Iris pigment epithelial cell (primary cell): ENCODE measurements at places on chromosomes 11 and 22.

DNA sequence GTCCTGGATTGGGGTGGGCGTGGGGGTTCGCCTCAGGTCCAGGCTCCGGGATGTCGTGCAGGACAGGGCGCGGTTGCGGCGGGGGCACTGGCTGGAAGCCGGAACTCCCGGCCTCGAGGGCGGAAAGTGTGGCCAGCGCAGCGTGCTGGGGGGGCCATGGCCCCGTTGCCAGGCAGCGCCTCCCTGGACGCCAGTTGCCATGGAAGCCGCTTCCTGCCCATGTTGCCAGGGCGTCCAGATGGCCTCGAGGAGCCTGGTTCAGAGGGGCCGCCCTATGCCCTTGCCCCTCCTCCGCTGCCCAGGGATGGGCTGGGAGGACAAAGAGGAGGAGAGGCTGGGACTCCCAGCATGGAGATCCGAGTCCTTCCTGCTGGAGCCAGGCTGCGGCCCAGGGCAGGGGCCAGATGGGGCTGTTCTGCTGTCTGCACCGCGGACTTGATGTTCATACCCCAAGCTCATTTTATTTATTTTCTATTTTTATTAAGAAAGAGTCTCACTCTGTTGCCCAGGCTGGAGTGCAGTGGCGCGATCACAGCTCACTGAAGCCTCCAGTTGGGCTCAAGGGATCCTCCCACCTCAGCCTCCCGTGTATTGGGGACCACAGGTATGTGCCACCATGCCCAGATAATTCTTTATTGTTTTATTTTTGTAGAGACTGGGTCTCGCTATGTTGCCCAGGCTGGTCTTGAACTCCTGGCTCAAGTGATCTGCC lies 4.6 kb upstream of the CCDC188 start:
- peak; percentile 70 for DNase-seq

DNA sequence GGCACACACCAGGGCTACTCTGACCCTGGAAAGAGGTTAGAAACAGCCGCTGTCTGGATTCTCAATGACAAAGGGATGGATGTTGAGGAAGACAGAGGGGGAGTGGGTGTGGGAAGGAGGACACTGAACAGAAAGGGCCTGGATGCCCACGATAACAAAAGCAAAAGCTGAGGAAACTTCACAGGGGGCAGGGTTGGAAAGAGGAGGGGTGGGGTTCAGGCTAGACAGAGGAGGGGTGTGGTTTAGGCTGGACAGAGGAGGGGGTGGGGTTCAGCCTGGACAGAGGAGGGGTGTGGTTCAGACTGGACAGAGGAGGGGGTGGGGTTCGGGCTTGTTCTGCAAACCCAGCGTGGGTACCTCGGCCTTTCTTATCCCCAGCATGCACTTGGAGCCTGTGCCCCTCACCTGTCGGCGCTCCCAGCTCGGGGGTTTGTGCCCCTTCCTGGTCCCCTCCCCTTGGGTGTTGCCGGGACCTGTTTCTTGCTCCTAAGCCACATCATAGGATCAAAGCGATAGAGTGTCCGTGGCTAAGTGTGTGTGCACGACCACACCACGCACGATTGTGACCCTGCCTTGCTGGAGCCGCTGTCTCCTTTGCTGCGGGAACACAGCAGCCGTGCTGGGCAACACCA lies 75.6 kb downstream of the BRD1 start:
- DNase-seq, result no peak

DNA sequence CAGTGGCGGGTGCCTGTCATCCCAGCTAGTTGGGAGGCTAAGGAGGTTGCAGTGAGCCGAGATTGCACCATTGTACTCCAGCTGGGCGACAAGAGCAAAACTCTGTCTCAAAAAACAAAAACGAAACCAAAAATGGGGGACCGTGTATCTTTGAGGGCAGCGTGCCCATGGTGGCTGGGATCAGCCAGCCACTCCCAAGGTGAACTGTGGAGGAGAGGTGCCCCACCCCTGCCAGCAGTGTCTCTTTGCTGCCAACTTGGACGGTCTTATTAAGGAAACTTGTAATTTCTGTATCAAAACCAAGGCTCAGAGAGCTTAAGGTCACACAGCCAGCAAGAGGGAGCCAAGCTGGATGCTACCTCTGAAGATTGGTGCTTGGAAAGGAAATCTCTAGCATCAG lies 147.7 kb downstream of the CACNA1I start:
- DNase-seq, result no peak

DNA sequence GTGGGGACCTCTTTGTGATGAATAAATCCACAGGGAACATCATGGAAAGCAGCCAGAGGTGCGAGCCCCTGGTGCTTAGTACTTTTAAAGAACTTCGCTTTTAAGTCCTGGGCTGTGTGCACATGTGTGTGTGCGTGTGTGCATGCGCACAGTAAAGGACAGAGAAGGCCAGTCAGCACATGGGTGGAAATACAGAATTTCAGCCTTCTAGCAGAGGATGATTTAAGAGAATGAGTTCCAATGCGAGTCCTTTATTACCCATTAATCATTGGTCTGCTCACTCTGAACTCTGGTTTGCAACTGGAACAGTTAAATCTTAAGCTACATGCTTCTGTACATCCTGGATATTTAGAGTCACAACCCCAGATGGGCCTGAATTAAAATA lies 18.9 kb downstream of the TEAD1 start:
- DNase-seq, result no peak

DNA sequence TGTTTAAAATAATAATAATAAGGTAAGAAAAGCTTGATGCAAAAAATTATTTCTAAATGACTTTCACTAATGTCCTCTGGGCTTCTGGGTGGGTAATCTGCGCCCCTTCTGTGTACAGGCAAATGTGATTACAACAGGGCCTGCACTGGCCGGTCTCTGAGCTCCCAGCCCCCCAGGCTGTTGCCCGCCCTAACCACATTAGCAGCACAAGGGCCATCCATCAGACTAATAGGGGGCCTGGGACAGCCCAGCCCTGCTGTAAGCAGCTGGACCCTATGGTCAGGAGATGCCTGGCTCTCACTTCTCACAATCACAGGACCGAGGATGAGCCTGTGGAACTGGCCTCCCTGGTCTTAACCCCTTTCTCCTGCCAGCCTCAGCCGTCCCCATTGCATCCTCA lies 388.4 kb downstream of the BUD13 start:
- DNase-seq, result no peak

GRCh38 chr11:110704210-110704864 lies 7.9 kb downstream of the ARHGAP20 start:
- no peak for DNase-seq

DNA sequence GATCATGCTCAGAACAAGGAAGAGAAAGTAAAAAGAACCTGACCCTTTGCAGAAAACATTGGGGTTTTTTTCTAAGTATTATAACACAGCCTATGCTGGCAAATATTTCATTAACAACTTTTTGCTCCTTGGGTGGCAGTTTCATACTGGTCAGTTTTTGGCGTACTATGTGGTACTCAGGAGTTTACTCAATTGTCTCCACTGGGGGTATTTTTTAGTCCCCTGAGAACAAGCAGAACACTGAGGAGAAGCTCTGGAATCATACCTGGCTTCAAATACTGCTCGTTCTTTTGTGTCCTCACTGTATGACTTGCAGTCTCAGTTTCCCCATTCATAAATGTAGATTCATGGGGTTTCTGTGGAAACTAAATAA lies 90.4 kb downstream of the SERGEF start:
- DNase-seq, result no peak

DNA sequence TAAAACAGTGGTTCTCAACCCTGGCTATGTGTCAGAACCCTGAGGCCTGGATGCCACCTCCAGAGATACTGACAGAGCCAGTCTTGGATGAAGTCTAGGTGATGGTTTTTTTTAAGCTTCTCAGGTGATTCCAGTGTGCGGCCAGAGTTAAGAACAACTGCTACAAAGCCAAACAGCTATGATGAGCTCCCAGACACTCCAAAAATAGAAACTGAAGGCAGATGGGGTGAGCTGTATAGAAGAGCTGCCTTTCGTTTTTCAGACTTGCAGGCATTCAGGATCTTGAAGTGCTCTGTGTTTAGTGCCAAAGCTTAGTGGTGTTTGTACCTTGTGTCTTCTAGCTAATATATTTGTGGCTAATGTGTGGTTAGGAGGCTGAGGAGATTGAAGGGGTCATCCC lies 14.2 kb downstream of the SCUBE2 start:
- no peak for DNase-seq

DNA sequence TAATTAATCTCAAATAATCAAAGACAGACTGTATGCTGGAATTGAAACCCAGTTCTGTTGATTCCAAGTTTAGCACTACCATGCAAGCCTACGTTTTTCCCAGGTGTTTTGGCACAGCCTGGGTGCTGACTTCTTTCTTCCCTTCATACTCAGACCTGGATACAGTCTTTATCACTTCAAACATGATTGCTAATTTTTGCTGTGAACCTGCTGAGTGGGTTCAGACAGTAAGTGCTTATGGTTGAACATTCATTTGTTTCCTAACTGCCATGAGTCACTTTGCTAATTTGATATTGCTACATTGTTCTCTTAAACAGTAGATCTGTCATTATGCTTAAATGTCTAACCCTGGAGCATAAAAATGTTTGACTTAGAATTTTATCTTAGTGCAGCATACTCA lies 12.2 kb downstream of the PAAF1 start:
- DNase-seq, result peak; percentile 51

DNA sequence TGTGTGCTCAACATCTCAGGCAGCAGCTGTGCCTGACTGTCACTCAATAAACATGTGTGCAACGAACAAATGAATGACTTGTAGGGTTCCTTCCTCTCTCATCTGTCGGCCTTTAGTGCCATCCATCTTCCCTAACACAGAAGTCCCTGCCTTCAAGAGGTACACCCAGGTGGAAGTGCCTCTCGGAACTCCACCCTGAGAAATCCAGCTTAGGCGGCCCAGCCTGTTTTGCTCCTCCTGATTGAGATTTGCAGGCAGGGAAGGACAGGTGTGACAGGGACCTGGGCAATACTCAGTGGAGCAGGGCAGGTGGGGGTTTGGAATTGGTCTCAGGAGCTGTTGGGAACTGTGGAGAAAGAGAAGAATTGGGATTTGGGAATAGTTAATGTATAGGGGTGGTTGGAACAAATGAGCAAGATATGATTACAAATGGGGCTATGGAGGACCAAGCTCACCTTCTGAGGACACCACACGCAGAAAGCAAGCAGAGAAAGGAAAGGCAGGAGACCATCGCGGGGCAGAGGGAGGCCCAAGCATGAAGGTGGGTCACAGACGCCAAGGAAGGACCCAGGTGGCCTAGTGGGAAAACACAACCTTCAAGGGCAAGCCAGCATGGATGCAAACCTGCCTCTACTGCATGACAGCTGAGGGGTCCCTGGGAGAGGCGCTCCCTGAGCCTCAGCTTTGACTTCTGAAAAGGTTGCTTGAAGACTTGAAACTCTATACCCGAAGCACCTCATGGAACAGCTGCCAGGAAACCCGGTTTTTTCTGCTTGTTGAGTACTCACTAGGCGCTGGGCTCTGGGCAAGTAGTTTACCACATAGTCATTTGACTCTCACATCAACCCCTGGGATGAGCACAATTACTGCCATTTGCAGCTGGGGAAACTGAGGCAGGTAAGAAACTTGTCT lies 40.9 kb upstream of the ANO1 start:
- DNase-seq, result no peak

GRCh38 chr11:107999759-108000455 lies 8.8 kb upstream of the CUL5 start:
- peak; percentile 58 for DNase-seq

DNA sequence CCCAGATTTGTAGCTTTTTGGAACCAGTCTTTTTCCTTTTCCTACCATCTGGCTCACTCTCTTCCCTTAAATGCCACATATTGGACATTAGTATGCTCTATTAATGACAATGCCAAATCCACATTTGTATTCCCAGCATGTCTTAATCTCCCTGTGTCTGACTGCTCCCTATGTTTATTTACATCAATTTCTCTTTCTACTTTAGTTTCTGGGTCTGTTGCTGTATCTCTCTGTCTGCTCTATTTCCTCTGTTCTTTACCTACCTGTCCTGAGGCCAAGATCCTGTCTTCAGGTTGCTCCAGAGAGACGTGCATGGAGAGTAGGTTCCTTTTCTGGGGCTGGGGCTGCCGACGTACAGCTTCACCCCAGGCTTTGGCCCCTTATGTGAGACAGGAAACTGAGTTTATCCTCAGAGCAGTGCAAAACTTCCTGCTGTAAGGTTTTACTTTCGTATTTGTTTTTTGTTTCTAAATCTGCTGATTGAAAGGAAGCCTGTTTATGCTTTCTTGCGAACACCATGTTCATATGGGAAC lies 25.6 kb downstream of the OR2AG2 start:
- DNase-seq, result peak; percentile 31

DNA sequence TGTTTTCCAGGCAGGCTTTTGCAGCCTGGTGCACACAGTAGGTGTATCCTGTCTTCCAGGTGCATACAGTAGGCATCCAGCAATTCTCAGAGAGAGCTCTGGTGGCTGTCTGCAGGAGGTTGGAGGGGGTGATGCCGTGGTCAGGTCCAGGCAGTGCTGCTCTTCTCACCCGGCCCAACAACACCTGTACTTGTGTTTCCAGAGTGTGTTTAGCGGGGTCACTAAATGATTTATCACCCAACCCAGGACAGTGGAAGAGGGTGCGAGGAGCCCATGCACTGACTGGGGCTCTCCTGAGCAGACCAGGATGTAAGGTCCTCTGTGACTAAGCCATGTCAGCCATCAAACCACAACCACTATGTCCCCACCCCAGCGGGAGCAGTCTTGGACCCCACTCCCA lies 18.6 kb upstream of the FGF3 start:
- DNase-seq, result no peak

- no peak for DNase-seq
Measured at GRCh38 chr11:16359369-16359768, 3.0 kb upstream of the SOX6 start.

GRCh38 chr22:32486656-32487390 lies 12.2 kb downstream of the FBXO7 start:
- DNase-seq, result no peak

GRCh38 chr11:66956689-66957290 lies 1.4 kb downstream of the PC start:
- peak; percentile 95 for DNase-seq
